ENCODE measurements at places on chromosomes 3 and 15.

DNA sequence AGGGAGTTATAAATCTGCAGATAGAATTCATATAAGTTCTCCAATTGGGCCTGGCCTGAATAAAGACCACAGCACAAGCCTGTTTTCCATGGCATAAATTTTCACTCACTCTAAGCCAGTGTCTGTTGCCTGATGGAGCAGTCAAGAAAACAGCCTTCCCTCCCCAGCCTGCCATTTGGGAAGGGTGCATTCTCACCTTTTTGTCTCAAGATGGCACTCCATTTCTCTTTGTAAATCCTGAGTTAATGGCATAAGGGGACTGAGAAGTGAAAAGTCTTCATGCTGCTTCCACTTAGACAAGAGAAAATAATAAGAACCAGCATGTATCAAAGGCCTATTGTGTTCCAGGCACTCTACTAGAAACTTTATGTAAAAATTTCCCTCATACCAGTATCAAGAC, 115.6 kb upstream of the MANF start:
- no peak for DNase-seq

- no peak for DNase-seq
These were observed 10.8 kb downstream of the GLYCTK start for GRCh38 chr3:52298149-52299098.

DNA sequence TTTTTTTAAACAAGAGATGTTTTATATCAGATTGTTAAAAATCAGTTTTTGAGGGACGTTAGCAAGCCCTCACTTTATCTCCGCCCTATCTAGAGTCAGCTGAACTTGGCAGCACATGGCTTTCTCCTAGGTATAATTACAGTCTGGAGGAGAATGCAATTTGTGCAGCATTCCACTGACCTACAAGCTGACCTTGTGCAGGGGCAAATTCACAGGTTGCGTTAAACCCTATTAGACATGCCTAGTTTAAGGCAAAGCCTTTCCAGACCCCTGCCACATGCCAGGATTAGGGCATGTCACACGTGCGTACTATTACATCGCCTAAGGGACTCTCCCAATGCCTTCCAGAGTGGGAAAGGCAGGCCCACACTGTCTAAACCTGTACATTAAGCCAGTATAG, 224.0 kb downstream of the GREM1 start:
- no peak for DNase-seq

DNA sequence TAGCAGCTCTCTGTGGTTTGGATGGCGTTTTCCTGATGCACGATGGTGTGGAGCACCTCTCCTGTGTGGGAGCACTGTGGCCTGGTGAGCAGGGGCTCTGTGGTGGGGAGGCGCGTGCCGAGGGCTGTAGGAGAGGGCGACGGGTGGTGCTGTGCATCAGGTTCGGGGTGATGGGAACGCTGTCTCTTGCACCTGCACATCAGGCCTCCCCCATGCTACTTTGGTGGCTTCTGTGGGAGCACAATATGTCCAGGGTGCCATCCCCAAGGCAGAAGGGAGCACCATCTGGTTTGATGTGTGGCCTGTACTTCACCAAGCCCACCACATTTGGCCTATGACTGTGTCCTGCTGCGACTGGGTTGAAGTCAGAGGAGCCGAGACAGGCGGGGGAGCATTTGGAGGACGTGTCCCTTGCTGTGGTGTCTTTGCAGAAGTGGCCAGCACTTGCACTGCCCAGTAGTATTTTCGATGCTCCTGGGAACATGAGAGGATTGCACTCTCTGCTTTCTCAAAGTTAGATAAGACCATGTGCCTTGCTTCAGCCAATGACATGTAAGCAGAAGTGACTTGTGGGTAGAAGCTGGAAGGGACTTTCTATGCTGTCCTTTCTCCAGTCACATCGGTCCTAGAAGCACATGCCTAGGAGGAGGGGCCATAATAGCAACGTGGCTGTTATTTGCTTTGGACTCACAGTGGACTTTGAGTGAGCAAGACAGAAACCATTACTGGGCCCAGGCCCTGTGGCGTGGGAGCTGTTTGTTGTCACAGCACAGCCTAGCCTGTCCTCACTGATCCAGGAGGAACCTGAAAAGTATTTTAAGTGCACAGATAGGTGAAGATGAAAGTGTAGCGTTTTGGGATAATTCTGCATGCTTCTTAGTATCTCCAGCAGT, 72.1 kb downstream of the APBA2 start:
- no peak for DNase-seq

DNA sequence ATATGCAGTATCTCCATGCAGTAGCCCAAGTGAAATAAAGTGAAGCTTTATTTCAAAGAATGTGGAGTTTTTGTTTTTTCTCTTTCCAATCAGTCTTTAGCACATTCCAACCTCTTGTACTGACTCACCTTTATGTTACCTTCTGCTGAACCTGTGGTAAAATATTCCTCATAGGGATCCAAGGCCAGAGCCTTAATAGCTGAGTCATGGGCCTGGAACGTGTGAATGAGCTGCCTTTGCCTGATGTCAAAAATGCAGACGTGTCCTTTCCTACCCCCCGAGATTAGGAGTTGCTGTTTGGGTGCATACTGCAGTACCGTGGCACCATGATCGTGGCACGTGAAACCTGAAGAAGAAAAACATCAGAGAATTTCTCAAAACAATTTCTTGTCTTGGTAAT, 108.5 kb downstream of the GLDN start:
- no peak for DNase-seq

DNA sequence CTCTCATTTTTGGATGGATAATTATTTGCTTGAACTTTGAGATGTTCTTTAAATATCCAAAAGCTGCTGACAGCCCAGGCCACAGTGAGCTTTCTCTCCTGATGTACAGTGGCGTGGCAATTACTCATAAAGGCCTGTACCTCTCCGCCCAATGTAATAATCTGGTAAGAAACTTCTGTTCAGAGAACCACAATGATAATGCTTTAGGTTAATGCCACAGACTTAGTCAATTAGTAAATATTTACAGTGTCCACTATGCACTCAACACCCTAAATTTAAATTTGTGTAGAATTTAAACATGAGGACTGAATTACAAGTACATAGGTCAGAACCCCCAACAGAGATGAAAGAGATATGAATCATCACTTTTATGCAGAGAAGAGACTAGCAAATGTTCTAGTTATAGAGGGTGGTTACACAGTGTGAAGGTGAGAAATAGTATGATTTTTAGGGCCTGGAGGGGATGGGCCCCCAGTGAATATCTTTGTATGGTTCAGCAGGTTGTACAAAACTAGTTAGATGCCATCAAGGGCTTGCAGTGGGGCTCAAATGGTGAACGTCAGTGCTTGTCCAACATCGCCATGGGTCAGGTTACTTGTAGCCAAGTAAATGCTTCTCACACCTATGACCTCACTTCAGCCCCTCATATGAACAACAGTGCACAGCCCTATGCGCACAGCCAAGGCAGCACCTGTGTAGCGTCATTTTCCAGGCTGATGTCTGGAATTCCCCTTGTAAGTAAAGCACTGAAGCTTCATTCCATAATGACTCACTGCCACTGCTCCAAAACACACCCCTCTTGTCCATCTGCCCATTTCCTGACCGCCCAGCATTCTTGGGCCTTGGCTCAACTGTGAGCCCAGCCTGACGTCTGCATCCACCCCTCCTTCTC, 13.3 kb downstream of the ABHD2 start:
- peak; percentile 87 for DNase-seq

GRCh38 chr3:181613813-181614212, 97.9 kb upstream of the SOX2 start:
- DNase-seq, result no peak

- DNase-seq, result no peak
These were observed 137.6 kb downstream of the KLHL25 start for GRCh38 chr15:85657132-85657531.

GRCh38 chr3:46258525-46258924, 16.3 kb downstream of the CCR3 start:
- no peak for DNase-seq

DNA sequence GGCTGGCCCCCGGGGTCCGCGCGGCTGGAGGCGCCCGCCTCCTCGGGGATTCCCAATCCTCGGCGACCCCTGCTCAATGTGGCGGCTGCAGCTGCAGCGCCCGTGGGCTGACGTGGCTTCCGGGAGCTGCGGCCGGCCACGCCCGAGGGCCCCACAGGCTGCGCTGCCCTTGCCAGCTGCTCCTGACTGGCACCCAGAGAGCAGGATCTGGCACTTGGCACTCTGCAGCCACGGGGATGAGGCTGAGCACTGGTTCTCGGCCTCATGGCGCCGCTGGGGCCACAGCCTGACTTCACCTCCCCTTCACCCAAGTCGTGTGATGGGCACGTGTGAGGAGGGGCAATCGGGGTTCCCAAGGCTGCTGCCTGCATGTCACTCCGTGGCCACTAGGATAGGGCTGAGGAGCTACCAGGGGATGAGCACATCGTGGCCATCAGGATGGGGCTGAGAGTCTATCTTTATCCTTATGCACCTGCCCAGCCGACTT, 267.8 kb upstream of the FRG2C start:
- no peak for DNase-seq

DNA sequence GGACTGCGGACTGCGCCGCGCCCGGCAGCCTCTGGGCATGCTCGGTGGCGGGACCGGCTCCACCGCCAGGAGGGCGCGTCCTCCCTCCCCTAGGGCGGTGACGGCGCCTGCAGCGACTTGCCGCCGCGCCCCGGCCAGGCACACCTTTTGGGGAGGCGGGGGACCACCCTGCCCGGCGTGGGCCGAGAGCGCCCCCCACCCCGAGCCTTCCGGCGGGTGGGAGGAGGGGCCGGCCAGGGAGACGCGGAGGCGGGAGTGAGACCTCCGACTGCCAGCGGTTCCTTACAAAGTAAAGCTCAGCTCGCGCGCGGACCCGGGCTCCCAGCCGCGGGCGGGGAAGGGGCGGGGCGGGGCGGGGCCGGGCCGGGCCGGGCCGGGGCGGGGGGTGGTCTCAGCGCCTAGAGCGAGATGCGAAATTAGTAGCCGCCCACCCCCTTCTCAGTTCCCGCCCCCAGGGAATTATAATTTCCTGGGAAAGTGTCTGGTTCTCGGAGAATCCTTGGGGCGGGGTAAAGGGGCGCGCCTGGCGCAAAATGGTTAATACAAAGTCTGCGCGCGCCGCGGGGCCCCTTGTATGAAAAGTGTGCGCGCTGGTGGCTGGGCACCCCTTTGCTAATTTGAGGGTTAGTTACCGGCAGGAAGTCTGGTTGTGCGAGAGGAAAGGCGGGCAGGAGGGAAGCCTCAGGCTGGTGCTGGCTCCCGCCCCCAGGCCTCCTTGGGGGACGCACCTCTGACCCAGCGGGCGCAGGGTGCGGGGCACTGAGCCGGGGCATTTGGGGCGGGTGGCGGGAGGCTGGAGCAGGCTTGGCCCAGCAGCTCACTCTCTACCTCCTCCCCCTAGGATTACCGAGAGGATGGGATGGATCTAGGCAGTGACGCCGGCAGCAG, 224.8 kb upstream of the IL12A start:
- peak; percentile 55 for DNase-seq

GRCh38 chr15:55202206-55202605, 5.5 kb upstream of the RSL24D1 start:
- no peak for DNase-seq

GRCh38 chr15:41921639-41922038, 27.8 kb upstream of the SPTBN5 start:
- DNase-seq, result no peak

DNA sequence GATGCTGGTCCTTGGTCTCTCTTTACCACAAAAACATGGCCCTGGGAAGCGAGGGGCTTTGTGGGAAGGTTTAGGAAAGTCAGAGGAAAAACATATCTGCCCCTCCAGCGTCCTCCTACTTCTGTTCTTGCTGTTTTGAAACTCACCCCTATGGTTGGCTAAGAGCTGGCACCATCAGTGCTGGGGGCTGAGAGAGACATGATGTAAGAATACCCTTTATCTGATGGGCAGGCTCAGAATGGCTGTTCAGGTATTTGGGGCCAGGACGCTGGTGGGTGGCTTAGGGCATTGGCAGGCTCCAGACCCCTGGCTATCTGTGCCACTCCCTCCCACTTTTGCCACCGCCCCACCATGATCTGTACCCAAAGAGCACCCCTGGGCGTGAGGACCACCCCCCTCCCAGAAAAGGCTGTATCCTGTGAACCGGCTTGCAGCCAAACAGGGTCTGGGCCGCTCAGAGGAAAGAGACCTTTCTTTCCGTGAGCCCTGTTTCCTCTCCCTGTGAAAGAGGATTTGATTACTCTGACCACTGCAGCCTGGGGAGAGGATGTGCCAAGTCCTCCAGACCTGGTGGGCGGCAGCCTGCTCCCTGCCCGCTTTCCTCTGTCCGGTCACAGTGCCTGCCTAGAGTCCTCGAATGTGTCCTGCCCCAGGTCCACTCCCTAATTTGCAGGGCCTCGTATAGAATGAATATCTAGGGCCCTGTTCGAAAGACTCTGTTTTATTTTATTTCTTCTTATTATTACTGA, 61.3 kb upstream of the SLC6A6 start:
- DNase-seq, result no peak

- DNase-seq, result no peak
These were observed 30.2 kb upstream of the SLCO2A1 start for GRCh38 chr3:134059671-134060560.

- no peak for DNase-seq
These were observed 803.4 kb downstream of the TUSC7 start for GRCh38 chr3:117512975-117513374.

DNA sequence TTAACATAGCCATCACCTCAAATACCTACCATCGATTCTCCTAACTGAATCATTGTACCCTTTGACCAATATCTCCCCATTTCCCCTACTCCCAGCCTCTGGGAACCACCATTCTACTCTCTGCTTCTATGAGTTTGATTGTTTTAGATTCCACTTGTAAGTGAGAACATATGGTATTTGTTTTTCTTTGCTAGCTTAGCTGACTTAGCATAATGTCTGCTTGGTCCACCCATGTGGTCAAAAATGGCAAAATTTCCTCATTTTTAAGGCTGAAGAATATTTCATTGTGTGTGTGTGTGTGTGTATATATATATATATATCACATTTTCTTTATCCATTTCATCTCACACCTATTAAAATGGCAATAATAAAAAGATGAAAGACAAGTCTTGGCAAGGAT, 469.3 kb downstream of the FHIT start:
- no peak for DNase-seq

DNA sequence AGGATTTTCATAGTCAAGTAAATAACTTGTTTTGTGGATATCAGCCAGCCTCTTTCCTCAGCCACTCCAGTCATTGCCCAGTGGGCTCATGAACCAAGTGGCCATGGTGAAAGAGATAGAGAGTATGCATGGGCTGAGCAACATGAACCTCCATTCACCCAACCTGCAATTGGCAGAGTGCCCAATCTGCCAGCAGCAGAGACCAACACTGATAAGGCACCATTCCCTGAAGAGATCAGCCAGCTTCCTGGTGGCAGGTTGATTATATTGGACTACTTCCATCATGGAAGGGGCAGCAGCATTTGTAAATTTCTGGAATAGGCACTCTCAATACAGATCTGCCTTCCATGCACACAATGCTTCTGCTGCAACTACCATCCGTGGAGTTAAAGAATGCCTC, 10.3 kb upstream of the MCF2L2 start:
- no peak for DNase-seq

- peak; percentile 85 for DNase-seq
These were observed at the start of gene TLE3 for GRCh38 chr15:70097321-70098152. TSS of gene TLE3 (minus strand) at chr15:70097917. CDS start at chr15:70096798, 1,119 bp downstream.

- no peak for DNase-seq
These were observed 21.9 kb upstream of the PLSCR2 start for GRCh38 chr3:146491303-146491702.
